Esophagus squamous epithelium (tissue), 5 donors: ENCODE measurements at places on chromosomes 3 and 15. TPM values are rescaled to one million over a fixed set of nuclear protein-coding genes. Genes with fewer than 3 reads are reported as not detected.

PARP3 gene
- 7.7 TPM for total RNA-seq

DUOXA2 gene
- total RNA-seq, result 13.6 TPM

- peak overlapping the region; percentile 63 for H3K4me3 ChIP-seq
- no peak for DNase-seq
- H3K36me3 ChIP-seq, result no peaks in the 10 kb centered on the region
- H3K27me3 ChIP-seq, result no peaks in the 10 kb centered on the region
- peaks cover 73% of the 10 kb centered on the region for H3K4me1 ChIP-seq
These were observed 736 bp upstream of the MBNL1 start for GRCh38 chr3:152267831-152268554.

DNA sequence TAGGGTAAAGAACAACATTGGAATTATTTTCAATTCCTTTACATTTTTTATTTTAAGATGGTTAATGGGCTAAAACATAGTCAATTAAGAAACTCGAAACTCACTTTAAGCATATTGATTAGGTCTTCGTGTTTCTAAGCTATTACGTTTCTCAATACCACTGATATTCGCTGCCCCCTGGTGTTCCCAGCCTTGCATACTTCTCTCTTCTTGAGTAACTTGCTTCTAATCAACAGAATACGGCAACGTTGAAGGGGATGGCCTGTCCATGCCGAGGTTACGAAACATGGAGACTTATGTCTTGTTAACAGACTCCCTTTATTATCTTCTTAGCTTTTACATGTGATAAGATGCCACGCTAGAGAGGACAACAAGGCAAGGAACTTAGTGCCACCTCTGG is 43.6 kb downstream of the ROBO1 start:
- no peaks in the 10 kb centered on the region for H3K36me3 ChIP-seq
- H3K27ac ChIP-seq, result no peak overlapping the region
- no peak for DNase-seq
- H3K4me1 ChIP-seq, result no peaks in the 10 kb centered on the region

SCAMP5 gene
- 0.57 TPM for total RNA-seq

DNA sequence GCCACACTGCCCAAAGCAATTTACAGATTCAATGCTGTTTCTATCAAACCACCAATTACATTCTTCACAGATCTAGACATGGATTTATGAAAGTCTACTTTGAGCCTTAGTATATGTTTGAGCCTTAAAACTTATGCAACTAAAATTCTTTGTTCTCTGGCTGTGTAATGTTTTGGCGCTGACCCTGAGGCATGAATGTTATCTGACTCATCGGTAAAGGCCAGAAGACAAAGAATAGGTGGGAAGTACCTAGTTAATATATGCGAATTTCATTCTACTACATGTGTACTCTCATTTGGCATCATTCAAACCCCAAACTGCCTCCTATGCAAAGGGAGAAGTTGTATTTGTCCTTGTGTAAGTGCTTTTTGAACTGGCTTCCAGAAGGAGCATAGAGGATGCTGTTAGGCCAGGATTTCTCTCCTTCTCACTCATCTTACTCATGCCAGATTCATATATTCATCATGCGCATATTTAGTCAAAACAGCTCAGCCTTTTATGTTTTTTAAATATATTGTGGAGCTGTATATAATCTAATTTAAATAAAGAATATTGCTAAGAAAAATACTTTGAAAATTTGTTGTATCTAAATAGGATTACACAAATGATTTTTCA is 204.2 kb downstream of the NFKBIZ start:
- H3K36me3 ChIP-seq, result no peaks in the 10 kb centered on the region
- DNase-seq, result no peak
- H3K4me3 ChIP-seq, result no peak overlapping the region
- no peaks in the 10 kb centered on the region for H3K27me3 ChIP-seq
- no peaks in the 10 kb centered on the region for H3K4me1 ChIP-seq
- H3K27ac ChIP-seq, result no peak overlapping the region

DNA sequence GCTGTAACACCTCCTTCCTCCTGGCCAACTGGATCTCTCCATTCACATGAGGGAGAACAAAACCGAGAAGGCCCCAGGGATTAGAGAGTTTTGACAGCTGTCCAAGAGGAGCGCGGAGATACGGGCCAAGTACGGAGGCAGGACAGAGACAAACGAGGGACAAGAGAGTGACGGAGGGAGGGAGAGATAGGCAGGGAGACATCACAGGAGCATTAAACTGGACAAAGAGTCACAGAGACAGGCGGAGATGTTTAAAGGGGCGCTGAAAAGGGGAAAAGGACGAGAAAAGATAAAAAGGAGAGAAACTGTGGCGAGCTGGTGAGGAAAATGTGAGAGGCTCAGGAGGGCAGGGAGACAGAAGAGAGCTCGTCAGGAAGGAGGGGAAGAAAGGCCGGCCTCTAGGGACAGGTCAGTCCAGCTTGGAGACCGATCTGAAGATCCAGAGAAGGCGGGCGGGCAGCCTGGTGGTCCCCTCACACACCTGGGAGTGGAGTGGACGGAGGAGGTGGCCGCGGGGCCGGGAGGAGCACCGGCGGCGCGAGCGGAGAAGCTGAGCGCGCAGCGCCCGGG is 40.5 kb upstream of the ROPN1 start:
- no peak for DNase-seq
- peak overlapping the region; percentile 69 for H3K27ac ChIP-seq
- peaks cover 88% of the 10 kb centered on the region for H3K27me3 ChIP-seq

GRCh38 chr15:29938361-29939335 is 116.4 kb upstream of the TJP1 start:
- H3K27ac ChIP-seq, result no peak overlapping the region
- H3K4me3 ChIP-seq, result no peak overlapping the region
- no peaks in the 10 kb centered on the region for H3K36me3 ChIP-seq
- peaks cover 46% of the 10 kb centered on the region for H3K4me1 ChIP-seq
- DNase-seq, result no peak
